ENCODE measurements at places on chromosomes 3 and 15.

DNA sequence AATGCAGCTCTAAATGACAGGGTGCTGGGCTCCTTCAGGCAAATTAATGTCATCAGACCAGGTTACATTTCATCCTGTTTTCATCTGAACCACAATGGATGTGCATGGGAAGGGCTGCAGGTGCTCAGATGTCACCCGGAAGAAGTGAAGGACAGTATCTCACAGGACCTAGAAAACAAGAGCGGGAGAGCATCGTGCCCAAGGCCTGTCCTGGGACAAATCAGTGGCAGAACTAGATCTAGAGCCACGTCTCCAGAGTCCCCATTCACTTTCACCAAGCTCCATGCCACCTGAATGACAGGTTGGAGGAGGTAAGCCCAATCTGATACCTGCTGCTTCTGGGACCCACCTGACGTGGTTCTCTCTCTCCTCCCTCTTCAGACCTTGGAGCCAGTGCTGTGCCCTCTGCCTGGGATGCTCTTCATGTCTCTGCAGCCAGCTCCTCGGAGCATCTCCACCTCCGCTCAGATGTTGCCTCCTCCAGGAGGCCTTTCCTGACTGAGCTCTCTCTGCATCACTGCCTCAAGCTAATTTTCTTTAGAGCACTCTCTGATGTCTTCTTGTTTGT, 77.3 kb downstream of the CPN2 start:
- peak; percentile 19 for DNase-seq

- no peak for DNase-seq
Observed at GRCh38 chr3:55647063-55647462, 160.0 kb upstream of the WNT5A start.

GRCh38 chr3:190591080-190591479, 77.2 kb downstream of the IL1RAP start:
- DNase-seq, result no peak

DNA sequence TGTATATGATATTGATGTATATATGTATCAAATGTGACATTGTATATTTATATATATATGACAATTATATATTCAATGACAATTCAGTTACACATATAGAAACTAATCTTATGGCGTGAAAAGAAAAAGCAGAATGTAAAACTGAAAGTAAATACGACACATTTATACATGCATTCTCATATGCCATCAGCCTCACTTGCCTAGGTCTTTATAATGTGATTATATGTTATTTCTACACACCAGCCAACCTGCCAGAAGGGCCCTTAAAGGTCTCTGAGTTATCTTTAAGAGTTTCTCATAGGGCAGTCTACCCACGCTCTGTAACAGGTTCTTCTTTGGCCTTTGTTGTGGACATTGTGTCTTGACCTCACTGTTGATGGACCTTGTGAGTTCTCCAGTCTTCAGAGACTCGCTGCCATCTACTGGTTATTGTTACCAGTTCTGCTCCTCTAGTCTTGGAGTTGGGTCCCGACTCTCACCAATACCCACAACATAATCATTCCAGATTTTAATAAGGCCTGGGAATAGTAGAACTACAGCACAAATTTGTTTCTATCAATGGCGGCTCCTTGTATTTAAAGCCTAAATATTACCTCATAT, 371.5 kb upstream of the GOLIM4 start:
- no peak for DNase-seq

GRCh38 chr3:48952510-48953118, 34.0 kb downstream of the ARIH2 start:
- peak; percentile 75 for DNase-seq

DNA sequence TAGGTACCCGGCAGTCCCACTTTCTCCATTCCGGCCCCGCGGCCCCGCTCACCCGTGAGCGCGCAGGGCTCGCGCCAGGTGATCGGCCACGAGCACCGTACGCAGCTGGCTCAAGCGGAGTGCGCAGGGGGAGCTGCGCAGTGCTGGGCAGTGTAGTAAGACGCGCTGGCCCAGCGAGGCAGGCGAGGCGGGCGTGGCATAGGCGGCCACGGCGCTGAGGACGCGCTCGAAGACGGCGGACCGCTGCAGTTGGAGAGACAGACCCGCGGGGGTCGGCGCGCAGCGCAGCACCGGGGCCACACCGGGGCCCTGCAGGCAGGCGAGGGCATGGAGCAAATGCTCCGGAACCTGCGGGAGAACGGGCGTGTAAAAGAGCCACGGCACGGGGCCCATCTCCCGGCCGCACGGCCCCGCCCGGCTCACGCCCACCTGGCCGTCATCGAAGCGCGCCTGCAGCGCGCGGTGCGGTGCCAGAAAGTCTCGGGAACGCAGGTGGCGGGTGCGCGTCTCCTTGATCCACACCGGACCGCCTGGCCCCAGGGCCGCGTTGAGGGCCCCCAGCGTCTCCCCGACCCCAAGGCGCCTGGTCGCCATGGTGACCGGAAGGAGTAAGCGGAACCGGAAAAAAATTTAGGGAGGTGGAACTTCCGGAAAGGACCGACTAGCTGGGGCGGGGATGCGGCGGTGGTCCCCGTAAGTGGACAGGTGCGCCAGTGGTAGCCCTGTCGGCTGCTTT, at the start of gene DALRD3:
Gene DALRD3 (minus strand): TSS at position 610 of the 736 bp plus-strand sequence. CDS start 16 bp downstream, at position 594.
- DNase-seq, result peak; percentile 49

DNA sequence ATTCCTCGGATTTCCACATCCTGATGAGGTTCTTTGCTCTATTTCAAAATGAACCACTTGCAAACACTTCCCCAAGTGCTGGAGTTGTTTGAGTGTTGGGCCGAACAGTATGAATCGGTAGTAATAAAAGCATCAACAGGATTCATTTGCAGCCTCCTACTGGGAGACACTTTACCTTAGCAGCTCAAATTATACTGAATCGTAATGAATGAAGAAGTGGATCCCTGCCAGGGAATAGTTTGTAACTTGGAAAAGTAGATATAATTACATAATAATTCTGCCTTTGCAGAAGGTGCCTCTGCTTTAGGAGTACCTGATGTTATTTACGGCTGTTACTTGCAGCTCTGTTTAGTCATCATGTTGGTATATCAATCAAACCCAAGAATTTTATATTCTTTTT, 669.1 kb downstream of the CADM2 start:
- DNase-seq, result no peak

DNA sequence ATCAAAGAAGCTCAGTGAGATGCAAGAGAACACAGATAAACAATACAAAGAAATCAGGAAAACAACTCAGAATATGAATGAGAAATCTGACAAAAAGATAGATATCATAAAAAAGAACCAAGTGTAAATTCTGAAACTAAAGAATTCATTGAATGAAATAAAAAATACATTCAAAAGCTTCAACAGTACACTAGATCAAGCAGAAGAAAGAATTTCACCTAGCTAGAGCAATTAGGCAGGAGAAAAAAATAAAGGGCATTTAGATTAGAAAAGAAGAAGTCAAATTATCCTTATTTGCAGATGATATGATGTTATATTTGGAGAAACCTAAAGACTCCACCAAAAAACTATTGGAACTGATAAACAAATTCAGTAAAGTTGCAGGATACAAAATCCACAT, 19.4 kb upstream of the CX3CR1 start:
- DNase-seq, result no peak

GRCh38 chr3:151491525-151491924, 30.7 kb upstream of the IGSF10 start:
- no peak for DNase-seq

DNA sequence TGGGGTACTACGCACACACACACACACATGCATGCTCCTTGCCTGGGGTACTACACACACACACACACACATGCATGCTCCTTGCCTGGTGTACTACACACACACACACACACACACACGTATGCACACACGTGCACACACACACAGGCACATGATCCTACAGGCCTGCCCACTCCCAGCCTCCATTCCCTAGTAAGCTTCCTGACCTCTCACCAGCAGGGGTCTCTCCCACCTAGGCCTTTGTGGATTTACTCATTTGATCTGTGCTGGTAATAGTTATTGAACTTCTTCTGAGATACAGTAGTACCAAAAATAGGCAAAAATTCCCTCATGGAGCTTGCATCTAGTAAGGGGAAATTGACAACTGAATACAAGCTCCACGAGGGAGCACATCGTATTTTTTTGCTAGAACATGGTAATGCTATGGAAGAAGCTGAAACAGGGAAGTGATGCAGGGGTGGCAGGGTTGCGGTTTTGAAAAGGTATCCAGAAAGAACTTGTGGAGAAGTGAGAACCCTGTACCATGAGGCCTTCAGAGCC, 19.1 kb downstream of the TTC21A start:
- peak; percentile 40 for DNase-seq

- DNase-seq, result no peak
Observed at GRCh38 chr3:108845709-108846293, 23.2 kb downstream of the TRAT1 start.

DNA sequence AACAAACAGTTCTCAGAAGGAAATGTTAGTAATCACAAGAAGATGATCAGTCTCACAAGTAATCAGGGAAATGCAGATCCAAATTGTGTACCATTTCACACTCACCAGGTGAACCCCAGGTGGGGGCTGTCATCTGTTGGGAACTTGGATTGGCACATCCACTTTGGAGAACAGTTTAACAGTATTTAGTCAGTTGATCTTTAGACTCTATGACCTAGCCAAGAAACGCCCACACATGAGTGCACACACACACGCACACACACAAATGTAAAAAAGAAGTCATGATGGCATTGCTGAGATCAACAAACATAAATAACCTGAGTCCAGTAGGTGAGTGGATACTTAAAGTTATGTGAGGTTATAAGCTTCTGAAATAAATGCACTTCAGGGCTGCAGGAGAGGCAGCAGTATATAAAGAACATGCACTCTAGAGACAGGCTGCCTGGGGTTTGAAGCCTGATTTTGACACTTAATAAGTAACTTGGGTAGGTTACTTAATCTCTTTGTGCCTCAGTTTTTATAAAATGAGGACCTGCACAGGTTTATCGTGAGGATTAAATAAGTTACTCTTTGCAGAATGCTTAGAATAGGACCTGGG, 17.7 kb downstream of the ACVR2B start:
- DNase-seq, result no peak

DNA sequence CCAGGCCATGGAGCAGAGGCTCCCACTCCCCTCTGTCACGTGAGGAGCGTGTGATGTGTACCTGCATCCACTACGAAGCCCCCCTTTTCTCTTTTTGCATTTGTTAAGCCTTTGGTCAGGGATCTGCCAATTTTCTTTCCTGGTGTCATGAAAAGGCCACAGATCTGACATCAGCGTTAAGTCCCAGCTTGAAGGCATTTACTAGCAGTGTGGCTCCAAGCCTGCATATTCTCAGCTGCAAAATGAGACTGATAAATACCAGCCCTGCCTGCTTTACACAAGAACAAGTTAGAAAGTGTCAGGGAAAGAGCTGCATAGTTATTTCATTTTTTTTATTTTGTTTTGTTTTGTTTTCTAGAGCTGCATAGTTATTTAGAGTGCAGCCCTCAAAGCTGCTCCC, 2.3 kb upstream of the ANKRD63 start:
- DNase-seq, result no peak

DNA sequence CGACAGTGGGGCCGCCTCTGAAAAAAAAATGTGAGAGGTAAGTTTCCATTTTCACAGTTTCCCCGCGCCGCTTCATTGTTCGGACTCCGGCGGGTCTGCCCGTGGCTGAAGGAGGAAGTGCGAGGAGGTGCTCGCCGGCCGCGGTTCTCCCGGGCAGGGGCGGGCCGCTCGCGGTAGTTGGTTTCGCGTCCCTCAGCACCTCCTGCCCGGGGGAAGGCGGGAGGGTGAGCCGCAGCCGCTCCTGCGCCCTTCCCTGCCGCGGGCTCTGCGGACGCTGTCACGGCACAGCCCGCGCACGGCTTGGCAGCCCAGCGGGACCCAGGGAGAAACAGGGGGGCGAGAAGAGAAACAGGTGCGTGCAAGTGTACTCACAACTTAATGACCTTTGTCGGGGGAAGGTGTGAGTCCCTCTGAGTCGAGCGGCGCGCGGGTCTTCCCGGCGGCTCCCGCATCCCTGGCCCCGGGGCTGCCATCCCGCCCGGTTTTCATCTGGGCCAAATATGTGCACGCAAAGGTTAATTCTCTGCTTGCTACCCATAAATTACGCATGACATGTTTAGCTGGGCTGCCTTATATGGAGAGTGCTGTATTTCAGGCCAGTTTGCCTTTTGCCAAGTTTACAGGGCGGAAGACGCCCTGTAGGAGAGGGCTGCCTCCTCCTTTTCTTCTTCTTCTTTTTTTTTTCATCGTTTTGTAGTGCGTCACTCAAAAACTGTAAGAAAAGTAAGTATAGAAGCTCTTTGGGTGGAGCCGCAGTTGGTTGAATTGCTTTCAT, 514 bp downstream of the MBNL1 start:
- peak; percentile 62 for DNase-seq

GRCh38 chr3:9600597-9600996, 47.0 kb upstream of the LHFPL4 start:
- no peak for DNase-seq

- no peak for DNase-seq
Observed at GRCh38 chr15:35197306-35197705, 112.2 kb upstream of the NANOGP8 start.

DNA sequence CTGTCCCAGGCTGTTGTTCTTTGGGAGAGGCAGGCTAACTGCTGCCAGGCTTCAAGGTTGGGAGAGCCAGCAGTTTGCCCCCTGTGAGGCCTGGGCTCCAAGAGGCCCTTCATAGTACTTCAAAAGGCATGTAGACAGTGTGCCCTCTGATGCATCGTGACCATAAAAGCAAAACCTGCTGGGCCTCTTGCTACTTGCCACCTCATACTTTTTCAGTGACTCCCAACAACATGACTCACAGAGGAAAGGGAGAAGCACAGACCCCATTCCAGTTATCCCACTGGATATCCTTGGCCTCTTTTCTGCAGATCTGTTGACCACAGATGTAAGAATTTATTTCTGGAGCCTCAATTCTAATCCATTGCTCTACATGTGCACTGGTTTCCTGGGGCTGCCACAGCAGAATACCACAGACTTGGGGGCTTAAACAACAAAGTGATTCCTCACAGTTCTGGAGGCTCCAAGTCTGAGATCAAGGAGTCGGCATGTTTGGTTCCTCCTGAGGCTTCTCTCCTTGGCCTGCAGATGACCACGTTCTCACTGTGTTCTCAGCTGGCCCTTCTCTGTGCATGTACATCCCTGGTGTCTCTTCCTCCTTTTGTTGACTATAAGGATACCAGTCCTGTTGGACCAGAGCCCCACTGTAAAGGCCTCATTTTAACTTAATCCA, 8.9 kb upstream of the NSMCE3 start:
- no peak for DNase-seq

- no peak for DNase-seq
Observed at GRCh38 chr15:33027306-33028035, 167.0 kb downstream of the FMN1 start.

DNA sequence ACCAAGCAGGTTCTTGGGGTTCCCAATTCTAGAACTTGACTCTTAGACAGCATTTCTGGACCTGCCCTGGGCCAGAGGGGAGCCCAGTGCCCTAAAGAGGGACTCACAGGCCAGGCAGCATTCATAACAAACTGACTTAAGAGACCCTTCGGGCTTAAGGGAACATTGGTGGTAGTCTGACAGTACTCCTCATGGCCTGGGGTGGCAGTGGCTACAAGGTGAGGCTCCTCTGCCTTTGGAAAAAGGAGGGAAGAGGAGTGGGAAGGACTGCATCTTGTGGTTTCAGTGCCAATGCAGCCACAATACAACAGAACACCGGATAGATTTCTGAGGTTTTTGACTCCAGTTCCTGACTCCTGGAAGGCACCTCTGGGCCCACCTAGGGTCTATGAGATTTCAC, 172.2 kb upstream of the STRIT1 start:
- no peak for DNase-seq
